ENCODE measurements at places on chromosomes 13 and 19.
A peak's percentile ranks its signal among the peaks of the same experiment; 100 is the strongest.

GRCh38 chr19:31418055-31418454, 68.8 kb upstream of the TSHZ3 start:
- DNase-seq, result no peak

DNA sequence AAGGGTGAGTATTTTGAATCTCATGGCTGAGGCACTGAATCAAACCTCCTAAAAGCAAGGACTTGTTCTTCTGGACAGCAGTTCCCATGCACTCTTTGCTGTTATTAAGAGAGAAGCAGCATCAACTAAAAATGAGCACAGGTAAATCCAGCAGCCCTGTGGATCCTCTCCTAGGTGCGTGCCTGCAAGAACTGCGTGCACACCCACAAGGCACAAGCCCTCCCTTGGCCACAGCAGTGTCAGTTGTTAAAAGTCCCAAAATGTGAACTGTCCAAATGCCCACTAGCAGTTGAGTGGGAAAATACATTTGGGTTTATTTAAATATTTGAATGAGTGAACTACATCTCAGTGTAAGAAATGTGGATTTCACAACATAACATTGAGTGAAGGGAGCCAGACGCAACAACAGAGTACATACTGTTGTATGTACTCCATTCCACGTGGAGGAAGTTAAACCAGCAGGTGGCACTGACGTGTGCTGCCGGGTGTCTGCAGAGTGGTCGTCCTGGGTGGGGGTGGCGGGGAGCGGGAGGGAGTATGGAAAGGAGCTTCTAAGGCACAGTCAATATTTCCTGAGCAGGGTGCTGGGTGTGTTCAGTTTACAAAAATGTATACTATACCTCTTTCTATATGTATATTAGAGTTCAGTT, 266.4 kb downstream of the NALCN start:
- no peak for DNase-seq

- DNase-seq, result no peak
Measured at GRCh38 chr19:2722541-2723344, 1.6 kb upstream of the DIRAS1 start.

GRCh38 chr19:49453013-49453756, at the start of gene ALDH16A1:
Gene ALDH16A1 (plus strand): TSS chr19:49453225. CDS start chr19:49453332, 107 bp downstream.
- peak; percentile 99 for DNase-seq

DNA sequence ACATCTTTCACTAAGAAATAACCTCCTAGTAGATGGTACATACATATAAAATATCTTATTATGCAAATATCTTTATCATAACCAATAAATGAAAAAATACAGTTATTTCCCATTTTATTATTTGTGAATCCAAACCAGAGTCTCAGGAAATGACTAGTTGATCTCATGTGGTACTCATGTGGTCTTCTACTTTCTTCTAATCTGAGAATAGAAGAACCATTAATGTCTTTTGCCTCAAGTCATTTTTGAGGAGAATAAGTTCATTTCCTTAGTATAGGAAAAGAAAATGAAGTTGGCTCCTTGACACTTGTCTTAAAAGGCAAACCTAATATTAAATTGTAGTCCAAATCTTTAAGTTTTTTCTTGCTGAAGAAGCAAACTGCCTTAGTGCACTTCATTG, 106.7 kb downstream of the EDNRB start:
- no peak for DNase-seq

- DNase-seq, result peak; percentile 66
Measured at GRCh38 chr19:3692141-3693024, 7.9 kb downstream of the PIP5K1C start.

GRCh38 chr13:83881140-83881684, 1.1 kb downstream of the SLITRK1 start:
- DNase-seq, result no peak

- no peak for DNase-seq
Measured at GRCh38 chr13:33125821-33126570, 109.8 kb downstream of the KL start.

GRCh38 chr19:41924151-41925145, 3.8 kb downstream of the ERFL start:
- no peak for DNase-seq

- no peak for DNase-seq
Measured at GRCh38 chr13:40569024-40569350, 97.5 kb downstream of the FOXO1 start.

- DNase-seq, result no peak
Measured at GRCh38 chr13:100440751-100441425, 147.7 kb downstream of the GGACT start.

- DNase-seq, result no peak
Measured at GRCh38 chr19:45814851-45815480, at the start of gene RSPH6A. Gene RSPH6A (minus strand): TSS chr19:45815308. CDS start chr19:45815176, 132 bp downstream.

DNA sequence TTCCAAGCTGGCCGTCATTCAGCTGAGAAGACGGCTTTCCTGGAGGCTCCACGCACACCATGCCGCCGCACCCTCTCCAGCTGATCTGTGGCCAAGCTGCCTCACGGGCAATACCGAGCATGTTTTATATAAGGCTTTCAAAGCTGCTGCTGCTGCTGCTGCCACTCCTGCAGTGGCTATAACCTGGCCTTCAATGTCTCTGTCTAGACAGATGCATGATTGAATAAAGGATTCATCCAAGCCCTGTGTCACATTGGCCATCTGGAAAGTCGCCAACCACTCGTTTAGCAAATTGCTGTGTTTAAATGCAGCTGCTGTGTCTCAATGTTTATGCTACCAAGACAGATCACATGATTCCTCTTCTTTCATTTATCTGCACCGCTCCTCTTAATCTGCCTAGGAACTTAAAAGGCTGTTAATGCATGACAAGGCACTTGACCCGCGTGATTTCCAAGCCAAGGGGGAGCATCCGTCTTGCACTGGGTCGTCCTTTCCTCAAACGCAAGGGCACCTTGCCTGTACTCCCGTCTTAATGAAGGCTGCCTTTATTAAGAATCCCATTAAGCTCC, 114.3 kb downstream of the TEX26 start:
- no peak for DNase-seq

DNA sequence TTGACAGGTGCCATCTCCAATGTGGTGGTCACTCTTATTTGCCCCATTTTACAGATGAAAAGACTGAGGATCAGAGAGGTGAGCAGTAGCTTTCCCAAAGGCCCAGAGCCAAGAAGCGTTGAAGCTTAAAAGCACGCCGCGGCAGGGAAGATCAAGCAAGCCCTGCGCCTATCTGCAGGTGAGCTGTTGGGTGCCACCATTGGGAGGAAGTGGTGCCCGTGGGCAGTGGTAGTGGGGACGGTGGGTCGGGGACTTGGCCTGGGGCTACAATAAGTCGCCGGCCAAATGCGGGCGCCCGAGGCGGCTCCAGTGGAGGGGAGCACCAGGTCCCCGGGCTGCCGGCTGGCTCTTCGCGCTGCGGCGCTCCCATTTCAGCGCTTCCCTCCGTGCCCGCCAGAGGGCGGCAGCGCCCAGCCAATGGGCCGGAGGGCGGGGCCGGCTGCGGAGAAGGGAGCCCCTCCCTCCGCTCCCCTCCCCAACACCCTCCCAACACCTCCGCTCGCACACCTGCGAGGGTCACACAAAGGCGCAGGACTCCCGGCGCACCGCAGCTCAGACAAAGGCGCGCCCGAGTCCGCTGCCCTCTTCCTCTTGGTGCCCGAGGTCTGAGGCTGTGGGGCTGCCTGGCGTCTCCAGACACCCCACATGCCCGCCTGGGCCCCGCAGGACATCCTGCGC, 744 bp upstream of the POU2F2 start:
- DNase-seq, result peak; percentile 88

GRCh38 chr13:61700620-61701019, 285.0 kb upstream of the PCDH20 start:
- no peak for DNase-seq

- no peak for DNase-seq
Measured at GRCh38 chr13:50378509-50379044, 363.3 kb downstream of the KCNRG start.

GRCh38 chr19:40588926-40589569, 12.1 kb upstream of the LTBP4 start:
- DNase-seq, result no peak
